ENCODE measurements at places on chromosomes 16 and 17.
A peak's percentile ranks its signal among the peaks of the same experiment; 100 is the strongest.

DNA sequence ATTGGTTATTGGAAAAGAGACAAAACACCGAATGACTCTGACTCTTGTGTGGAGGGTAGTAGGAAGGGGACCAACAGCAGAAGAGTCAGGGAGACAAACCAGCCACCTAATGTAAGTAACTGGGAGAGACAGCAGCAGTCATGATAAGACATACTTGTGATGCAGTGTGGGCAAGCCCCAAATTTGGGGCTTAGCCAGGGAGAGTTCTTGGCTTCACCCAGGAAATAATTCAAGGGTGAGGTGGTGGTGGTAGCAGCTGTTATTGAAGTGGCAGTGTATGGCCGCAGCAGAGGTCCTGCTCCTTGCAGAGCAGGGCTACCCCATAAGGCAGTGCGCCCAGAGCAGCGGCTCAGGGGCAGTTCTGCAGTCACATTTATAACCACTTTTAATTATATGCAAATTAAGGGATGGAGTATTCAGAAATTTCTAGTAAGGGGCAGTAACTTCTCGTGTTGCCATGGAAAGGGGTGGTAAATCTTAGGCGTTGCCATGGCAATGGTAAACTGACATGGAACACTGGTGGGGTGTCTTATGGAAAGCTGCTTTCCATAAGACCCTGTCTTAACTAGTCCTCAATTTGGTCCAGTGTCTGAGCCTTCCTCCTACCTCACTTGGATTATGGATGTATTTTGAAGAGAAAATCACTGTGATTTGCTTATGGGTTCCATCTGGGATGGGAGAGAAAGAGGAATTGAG lies 317.1 kb downstream of the PHKB start:
- DNase-seq = no peak

DNA sequence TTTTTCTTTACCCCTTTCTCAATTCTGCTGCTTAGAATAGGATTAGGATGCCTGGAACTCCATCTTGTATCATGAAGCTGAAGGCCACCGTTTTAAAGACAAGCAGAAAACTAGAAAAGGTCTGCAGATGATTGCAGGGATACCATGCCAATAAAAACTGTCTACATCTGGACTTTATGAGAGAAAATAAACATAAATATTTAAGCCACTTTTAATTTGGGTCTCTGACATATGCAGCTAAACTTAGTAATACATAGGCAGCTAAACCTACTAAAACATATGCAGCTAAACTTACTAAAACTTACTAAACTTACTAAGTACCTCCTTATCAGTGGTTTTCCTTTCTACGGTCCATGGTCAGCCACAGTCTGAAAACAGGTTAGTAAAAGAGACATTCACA lies 48.4 kb downstream of the FBXL20 start:
- no peak for DNase-seq

GRCh38 chr17:11144358-11145233 lies 96.4 kb upstream of the SHISA6 start:
- DNase-seq = no peak

GRCh38 chr16:17491140-17491662 lies 20.4 kb upstream of the XYLT1 start:
- DNase-seq = no peak

DNA sequence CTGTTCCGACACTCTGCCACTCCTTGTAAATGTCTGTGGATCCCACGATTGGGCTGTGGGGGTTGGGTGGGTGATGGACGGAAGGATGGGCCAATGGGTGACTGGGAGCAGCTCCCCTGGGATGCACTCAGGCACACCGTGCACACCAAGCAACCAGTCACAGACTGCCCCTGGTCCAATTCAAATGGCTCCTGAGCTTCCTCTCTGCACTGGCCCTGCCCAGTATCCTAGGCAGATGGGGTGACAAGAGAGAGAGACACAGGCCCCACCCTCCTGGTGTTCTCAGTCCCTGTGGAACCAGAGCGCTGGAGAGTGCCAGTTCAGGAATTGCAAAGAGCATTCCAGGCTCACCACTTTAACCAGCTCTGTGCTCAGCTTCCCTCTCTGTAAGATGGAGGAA lies 32.8 kb downstream of the BEAN1 start:
- DNase-seq = no peak

- no peak for DNase-seq
Measured at GRCh38 chr17:48990882-48991357, 6.3 kb upstream of the IGF2BP1 start.

DNA sequence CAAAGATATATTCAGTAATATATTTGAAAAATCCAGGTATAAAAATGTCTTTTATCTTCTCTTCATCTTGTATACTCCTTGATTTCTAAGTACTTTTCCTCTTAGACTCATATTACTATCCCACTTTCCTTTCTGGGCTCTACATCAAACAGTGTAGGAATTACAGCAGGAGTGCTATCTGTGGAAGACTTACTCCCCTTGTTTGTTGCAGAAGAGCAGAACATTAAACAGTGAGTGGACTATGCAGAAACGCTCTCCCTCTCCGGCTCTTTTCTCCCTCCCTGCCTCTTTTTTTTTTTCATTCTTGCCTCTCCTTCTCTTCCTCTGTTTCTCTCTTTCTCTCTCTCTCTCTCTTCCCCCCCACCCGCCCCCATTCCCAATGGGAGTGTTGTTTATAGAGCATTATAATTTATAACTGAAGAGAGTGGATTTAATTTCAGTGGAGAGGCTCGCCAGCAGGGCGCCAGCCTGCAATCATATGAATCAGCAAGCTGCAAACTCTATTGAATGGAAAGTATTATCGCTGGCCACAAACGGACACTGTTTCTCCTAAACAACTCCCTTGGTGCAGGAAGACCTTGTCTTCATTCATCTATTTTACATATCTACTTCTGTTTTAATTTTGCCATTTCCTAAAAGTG lies 242.3 kb upstream of the TBX2 start:
- no peak for DNase-seq

- no peak for DNase-seq
Measured at GRCh38 chr16:86594721-86595120, 16.4 kb downstream of the FOXL1 start.

- DNase-seq = no peak
Measured at GRCh38 chr17:16050844-16051243, 51.2 kb downstream of the TTC19 start.

- DNase-seq = peak; percentile 73
Measured at GRCh38 chr17:27494192-27495091, 38.2 kb downstream of the KSR1 start.

DNA sequence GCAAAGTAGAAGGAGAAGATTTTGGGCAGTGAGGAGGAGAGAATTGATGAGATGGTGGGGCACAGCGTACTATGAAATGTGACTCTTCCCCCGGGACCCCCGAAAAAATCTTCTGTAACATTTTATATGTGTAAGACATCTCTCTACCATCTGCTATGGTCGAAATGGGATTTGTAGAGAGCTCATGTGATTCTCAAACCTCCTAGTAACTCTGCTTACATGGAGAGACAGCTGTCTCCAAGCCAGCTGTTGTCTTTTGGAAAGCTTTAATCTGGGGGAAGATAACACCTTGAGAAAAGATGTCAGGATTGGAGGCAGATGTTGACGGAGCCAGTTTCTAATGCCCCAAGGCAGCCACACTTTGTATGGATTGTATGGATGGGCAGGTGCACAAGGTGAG lies 94.1 kb downstream of the PRKCB start:
- DNase-seq = no peak

GRCh38 chr17:71503710-71504465 lies 616.9 kb upstream of the SOX9 start:
- DNase-seq = no peak

DNA sequence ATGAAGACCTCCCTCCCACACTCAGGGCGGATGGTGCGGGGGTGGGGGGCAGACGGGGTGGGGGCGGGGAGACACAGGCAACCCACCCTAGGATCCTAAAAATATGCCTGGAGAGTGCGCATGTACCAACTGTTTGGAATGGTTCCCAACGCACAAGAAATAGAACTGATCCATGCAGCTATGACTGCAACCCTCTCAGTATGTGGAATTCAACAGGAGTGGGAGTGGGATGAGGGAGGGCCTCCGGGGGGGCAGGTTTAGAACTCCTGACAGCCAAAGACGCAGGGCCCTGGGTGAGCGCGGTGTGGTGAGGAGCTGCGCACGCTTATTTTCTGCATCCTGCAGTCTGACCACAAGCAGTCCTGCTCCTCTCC lies 1.1 kb upstream of the P2RX5 start:
- DNase-seq = no peak

DNA sequence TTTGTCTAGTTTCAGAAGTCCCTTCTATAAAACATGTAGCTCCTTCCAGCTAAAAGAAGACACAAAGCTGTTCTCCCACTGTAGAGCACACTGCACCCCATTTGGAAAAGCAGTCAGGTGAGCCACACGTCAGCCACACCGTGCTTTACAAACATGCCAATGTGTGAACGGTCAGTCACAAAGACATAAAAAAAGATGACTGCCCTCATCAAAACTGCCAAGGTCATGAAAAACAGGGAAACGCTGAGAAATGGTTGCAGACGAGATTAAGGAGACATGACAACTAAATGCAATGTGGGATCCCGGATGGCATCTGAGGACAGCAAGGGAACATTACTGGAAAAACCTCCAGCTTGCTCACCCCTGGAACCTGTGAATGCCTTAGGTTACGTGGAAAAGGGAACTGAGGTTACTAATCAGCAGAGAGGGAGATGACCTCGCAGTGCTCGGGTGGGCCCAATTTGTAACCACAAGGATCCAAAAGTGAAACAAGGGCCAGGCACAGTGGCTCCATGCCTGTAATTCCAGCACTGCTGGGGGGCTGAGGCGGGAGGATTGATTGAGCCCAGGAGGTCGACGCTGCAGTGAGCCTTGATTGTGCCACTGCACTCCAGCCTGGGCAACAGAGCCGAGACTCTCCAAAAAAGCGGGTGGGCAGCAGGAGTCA lies 8.1 kb downstream of the ANKRD11 start:
- no peak for DNase-seq

DNA sequence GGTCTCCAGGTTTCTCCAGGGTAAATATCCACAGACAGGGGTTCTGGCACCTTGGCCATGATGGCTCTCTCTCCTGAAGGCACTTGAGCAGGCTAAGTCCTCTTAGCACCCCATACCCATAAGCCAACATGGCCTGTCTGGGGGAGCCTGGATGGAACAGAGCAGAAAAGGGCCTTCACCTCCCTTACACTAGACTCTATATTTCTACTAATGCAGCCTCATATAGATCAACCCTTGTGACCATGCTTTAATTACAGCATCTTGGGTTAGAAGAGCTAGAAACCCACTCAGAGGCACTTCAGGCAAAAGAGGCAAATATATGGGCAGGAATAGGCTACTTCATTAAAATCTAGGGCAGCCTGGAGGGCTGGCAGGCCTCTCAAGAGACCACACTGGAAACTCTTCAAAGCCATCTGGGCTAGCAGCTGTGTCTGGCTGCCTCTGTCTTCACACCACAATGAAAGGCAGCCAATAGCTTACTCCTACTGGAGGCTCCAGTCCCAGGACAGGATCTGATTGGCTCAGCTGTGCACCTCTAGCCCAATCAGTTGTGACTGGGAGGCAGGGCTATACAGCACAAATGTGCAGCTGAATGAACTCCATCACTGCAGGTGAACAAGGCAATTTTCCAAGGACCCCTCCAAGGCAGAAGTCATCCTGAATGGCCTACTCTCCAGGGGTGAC lies 4.7 kb upstream of the CDT1 start:
- no peak for DNase-seq

DNA sequence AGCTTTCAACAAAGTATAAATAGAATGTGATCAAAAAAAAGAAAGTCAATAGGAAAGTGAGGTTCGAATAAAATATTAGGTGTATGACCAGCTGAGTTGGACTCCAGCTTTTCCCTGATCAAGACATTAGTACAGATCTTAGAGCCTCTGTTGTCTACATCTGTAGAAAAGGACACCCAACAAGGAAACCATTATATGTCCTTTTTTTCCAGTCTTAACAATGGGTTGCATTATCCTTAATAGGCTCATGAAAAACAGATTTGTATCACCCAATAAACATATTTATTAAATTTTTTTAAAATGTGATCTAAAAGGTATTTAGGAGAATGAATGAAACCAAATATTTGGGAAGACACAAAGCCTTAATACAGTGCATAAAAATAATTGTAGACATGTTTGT lies 18.1 kb downstream of the ABCA6 start:
- no peak for DNase-seq

DNA sequence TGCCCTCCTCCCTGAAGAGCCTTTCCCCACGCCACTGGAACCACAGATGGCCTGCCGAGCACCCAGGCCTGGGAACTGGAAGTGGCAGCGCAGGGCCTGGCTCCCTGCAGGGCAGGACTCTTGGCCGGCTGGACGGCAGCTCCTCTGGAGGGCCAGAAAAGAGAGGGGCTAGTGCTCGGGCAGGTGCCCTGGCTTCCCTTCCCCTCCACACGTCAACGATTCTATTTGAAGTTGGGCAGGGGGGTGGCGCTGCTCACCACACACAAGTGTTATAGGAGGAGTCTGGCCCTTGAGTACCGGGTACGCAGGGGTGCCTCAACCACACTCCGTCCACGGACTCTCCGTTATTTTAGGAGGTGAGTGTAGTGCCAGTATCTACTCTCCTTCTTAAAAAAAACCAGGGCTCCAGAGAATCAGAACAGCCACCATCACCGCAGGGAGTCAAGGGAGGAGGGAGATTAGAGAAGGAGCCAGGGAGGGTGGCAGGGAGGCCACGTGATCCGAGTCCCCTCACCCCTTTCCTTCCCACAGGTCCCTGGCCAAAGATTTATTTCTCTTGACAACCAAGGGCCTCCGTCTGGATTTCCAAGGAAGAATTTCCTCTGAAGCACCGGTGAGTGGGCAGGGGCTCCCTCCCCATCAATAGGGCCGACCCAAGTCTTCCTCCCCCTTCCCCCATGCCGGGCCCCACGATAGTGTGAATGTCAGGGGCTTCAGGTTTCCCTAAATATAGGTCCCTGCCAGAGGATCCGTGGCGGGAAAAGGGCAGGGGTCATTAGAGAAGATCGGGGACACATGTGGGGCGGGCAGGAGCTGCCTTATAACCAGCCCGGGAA lies 1.4 kb upstream of the ALDOA start:
- DNase-seq = peak; percentile 85

GRCh38 chr17:65547253-65547670 lies 14.2 kb downstream of the AXIN2 start:
- peak; percentile 89 for DNase-seq

GRCh38 chr16:73308771-73309170 lies 260.8 kb upstream of the ZFHX3 start:
- no peak for DNase-seq

DNA sequence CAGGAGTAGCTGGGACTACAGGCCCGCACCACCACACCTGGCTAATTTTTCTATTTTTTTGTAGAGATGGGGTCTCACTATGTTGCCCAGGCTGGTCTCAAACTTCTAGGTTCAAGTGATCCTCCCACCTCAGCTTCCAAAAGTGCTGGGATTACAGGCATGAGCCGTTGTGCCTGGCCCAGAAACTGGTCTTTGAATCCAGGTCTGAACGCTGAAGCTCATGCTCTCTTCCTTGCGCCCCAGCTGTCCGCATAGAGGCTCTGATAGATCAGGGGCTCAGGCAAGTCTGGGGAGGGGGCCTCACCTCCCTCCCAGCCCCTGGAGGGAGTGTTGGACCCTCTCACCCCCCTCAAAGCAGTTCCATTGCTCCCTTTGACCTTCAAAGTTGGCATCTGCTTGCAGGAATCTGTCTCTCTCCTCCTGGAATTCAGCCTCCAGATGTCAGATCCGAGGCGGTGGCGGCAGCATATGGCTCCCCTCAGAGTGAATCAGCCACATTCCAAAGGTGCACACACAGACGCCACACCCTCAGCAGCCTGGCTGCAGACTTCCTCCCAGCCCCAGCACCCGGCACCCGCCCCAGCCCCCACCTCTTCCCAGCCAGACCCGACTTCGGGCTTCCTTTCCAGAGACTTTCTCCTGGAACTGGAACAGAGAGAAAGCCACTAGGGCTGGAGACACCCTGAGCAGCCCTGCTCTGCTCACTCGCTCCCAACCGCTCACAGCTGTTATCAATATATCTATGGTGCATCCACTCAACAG lies 16.9 kb upstream of the GLIS2 start:
- DNase-seq = no peak
